Ascending aorta (tissue), 2 donors: ENCODE measurements at places on chromosomes 4 and X.

- DNase-seq: no peak
These were observed 261.9 kb downstream of the CBLL2 start for GRCh38 chrX:22534643-22535042.

DNA sequence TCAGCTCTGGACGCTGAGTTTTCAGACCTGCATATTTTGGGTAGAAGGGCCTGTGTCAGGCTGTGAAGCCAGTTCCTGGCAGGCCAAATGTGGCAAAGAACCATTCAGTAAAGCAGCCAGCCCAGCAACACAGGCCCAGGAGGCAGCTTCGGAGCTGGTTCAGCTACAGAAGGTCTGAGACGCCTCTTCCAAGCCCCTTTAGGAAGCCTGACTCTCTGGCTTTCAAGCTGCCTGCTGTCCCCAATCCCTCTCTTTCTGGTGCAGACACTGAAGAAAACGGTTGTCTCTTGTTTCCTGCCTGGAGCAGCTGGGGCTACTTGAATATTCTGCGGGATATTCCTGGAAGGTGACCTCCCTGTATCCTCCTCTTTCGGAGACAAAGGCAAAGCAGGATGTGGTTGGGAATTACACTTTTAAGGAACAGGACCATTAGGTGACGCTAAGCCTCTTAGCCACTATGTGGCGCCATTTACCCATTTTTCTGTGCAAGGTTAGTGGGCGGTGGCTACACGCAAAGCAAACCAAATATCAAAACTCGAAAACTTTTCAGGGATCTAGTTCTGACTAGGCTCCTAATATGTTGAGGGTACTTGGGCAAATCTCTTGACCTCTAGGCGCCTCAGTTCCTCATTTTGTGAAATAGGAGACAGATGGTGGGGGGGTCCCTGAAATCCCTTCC is 47.2 kb upstream of the LAS1L start:
- no peak for DNase-seq

DNA sequence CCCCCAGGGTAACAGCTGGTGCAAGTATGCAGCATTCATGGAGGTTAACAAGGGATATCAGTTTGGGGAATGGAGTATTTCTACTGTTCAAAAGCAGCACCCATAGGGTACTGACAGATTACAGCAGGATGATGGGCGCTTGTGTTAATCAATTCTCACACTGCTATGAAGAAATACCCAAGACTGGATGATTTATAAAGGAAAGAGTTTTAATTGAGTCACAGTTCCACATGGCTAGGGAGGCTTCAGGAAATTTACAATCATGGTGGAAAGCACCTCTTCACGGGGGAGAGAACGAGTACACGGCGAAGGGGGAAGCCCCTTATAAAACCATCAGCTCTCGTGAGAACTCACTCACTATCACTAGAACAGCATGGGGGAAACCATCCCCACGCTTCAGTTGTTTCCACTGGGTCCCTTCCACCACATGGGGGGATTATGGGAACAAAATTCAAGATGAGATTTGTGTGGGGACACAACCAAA is 64.1 kb downstream of the TNIP2 start:
- DNase-seq: no peak

GRCh38 chr4:3660086-3660927 is 105.9 kb upstream of the ADRA2C start:
- no peak for DNase-seq

DNA sequence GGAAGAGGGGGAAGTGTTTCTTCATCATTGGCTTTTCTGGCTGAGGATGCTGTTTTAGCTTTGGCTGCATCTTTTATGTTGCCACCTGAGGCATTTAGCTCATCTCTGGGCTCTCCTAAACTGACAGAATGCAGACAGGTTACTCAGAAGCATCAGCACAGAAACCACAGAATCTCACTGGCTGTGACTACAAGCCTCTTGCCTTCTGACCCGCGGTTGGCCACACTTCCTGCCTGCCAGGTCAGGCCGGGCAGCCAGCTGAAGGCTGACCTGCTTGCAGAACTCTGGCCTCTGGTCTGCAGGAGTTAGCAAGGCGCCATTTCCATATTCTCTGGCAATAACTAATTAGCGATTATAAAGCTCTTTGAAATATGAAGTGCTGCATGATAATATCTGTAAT is 366.5 kb downstream of the MID1IP1 start:
- no peak for DNase-seq
